Activated T-cell treated with anti-CD3 and anti-CD28 coated beads, Interleukin-2, amount 50 U/mL, for 4 hours (primary cell): ENCODE measurements at places on chromosomes 13 and 19.

- no peak for DNase-seq
Measured at GRCh38 chr13:44274771-44275205, 98.8 kb upstream of the SERP2 start.

DNA sequence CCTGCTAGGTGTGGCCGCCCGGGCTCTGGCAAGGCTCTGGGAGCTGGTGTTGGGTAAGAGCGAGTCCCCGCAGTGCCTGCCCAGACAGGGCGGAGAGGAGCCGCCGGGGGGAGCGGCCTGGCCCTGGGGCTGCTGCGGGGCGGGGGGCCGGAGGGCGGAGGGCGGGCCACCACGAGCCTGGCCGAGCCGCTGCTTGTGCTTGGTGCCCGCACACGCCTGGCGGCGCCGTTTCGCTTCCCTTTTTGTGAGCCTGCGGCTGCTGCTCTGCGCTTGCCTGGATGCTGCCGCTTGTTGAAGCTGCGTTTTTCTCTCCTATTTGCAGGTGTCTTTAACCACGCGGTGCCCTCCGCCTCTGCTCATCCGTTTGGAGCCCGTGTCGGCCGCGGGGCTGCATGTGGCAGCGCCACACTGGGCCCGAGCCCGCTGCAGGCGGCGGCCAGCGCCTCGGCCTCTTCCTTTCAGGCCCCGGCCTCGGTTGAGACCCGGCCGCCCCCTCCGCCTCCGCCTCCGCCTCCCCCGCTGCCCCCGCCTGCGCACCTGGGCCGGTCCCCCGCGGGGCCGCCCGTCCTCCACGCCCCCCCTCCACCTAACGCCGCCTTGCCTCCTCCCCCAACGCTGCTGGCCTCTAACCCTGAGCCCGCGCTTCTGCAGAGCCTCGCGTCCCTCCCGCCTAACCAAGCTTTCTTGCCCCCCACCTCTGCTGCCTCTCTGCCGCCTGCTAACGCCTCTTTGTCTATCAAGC lies 8.5 kb downstream of the PLEKHJ1 start:
- DNase-seq, result no peak

DNA sequence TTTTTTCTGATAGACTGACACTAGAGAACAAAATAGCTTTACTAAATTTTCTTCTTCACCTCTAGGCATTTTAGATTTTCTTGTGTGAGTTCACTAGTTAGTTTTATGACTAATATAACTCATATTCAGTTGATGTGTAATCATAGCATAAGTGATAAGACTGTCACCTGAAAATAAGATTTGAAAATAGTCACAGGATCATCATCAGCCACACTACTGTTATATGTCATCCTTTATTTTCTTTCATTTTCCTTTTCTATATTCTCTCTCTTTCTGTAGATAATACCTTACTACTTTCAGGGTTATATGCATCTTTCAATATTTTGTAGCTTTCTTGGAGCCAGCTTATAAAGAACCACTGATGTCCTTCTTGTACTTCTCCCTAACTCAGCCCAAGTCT lies 292.6 kb downstream of the TDRD3 start:
- DNase-seq, result no peak

DNA sequence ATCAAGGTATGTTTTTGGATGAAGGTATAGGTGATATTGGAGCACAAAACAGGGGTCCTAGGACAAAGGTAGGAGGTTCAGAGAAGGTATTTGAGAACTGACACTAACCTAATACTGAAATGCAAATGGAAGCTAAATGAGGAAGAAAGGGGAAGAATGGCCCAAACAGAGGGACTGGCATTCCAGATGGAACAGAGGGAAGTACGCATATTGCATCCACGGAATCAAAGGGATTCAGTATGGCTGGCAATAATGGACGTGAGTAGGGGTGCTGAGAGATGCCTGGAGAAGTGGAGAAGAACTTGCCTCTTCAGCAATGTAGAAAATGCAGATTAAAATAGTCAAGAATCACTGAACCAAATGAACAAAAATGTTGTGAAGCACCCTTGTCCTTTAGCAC lies 283.5 kb upstream of the DACH1 start:
- no peak for DNase-seq

DNA sequence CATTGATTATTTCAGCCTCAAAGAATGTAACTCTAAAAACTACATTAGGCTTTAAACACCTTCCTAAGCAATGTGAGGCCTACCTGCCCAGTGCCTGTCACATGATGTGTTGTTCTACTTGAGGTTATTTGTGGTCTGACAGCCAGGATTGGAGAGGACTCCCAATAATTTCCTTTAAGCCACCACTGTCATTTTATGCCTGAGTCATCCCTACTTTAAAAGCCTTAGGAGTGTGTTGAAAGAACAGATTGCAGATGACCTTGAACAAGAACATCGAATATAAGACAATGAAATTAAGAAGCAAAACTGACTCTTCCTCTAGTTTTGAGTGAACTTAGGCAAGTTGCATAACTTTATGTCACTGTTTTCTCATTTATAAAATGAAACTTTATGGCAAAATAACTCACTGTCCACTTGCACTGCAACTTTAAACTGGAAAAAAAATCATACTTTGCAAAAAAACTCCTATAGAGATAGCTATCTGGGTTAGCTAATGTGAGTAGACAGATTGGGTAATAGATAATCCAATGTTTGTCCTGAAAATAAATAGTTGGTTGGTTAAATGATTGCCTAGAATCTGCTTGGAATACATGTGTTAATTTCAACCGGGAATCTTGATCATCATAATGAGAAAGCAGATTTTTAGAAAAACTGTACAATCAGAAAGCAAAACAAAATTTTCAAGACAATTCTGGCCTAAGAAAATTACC lies 361.2 kb downstream of the SUCLA2 start:
- DNase-seq, result no peak

DNA sequence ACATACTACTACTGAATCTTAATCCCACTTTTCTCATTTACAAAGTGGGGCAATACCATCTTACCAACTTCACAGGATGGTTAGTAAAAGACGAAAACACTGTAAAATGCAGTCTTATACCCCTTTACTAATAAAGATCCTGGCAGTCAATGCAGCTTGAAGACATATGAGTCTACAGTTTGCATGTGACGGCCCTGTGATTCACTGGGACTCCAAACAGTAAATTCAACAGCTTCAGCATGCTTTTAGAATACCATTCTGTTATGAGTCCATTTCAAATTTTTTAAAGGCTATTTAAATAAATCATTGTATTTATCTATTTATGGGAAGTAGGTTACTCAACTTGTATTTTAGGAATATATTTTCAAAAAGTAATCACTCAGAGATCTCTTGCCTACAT lies 629.1 kb downstream of the LIG4 start:
- DNase-seq, result no peak

- no peak for DNase-seq
Measured at GRCh38 chr19:48967346-48968178, 2.5 kb downstream of the FTL start.

GRCh38 chr19:53880711-53881481 lies 1.1 kb upstream of the PRKCG start:
- DNase-seq, result no peak

DNA sequence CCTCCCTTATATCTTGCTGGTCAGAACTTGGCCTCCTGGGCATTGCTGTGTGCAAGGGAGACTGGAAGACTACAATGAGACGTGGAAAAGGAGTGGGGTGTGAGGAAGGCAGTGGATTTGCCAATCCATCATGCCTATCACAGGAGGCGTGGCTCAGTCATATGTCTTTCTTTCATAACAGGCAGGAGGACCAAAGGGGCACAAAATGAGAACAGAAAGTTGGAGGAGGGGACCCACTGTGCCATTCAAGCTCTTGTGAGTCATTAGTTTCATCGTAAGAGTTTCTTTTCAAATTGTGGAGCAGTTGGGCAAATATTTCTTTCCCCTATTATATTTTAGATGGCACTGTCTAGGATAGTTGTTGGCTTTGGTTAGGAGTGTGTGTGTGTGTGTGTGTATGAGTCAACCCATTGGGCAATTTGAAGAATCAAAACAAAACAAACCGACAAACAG lies 471.5 kb downstream of the TSHZ3 start:
- DNase-seq, result no peak

GRCh38 chr13:42548731-42549551 lies 25.0 kb upstream of the TNFSF11 start:
- DNase-seq, result no peak

DNA sequence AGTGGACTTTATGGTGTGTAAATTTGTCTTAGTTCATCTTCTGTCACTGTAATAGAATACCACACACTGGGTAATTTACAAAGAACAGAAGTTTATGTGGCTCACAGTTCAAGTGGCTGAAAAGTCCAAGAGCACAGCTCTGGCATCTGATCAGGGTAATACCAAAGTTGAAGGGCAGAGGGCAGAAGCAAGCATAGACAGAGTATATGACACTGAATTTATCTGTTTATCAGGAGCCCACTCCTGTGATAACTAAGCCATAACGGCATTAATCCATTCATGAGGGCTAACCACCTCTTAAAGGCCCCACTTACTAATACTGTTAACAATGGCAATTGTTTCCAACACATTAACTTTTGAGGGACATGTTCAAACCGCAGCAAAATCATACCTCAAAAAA lies 4.0 kb upstream of the RFXAP start:
- DNase-seq, result no peak

GRCh38 chr13:113864273-113864890 lies 506 bp upstream of the GAS6 start:
- DNase-seq, result no peak

GRCh38 chr13:33176526-33176925 lies 109.0 kb downstream of the STARD13 start:
- DNase-seq, result no peak

GRCh38 chr19:32550666-32551065 lies 30.3 kb upstream of the PDCD5 start:
- no peak for DNase-seq

- DNase-seq, result no peak
Measured at GRCh38 chr19:54191811-54192453, 824 bp downstream of the TSEN34 start.

- DNase-seq, result no peak
Measured at GRCh38 chr13:99065235-99066015, 87.6 kb upstream of the DOCK9 start.

DNA sequence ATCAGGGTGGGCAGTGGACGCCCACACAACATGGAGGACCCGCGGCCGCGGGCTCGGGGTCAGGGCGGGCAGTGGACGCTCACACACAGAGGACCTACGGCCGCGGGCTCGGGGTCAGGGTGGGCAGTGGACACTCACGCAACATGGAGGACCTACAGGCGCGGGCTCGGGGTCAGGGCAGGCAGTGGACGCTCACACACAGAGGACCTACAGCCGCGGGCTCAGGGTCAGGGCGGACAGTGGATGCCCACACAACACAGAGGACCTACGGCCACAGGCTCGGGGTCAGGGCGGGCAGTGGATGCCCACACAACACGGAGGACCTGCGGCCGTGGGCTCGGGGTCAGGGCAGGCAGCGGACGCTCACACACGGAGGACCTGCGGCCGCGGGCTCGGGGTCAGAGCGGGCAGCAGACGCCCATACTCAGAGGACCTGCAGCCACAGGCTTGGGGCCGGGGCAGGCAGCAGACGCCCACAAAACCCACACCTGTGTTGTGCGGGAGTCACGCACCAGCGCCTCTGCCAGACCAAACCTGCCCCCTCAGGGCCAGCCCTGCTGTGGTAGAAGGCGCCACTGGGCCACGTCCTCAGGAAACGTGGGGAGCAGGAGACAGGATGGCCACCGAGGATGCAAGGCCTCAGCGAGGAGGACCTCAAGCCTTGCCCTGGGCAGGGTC lies 27.6 kb upstream of the C13orf46 start:
- DNase-seq, result no peak

DNA sequence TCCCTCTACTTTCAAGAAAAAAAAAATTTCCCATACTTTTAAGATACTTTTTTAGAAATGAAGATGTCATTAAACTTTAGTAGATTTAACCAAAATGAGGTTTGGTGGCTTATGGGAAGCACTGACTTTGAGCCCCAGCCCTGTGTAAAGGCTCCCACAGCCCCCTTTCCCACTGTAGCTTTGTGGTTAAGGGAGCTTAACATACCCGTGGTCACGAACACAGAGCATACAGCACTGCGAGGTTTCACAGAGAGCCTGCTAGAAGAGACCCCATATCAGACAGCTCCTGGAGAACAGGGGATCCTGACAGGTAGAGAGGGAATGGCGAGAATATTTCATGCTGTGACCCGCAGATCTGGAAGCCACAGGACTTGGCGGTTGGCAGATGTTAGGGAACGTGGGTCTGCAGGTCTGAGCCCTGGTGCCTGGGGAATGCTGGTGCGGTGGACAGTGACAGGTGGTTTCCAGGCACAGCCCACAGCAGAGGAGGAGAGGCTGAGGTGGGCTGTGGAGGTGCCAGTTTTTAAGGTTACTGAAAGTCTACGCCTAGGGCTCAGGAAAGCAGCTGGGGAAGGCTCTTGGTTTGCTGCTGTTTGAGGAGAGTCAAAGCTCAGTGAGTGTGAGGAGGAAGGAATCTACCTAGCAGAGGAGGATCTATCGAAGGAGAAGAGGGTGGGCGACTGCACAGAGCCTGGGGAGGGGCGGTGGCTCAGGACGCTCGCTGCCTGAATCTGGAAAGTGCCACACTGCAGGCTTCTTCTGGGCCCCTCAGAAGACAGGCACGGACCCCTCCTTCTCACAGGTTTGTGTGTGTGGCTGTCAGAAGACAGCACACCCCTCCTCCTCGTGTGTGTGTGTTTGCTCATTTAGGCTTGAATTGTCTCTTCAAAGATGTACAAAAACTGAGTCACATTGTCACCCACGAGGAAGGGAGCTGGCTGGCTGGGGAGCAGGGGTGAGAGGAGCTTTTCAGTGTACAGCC lies 49.9 kb downstream of the SLC7A9 start:
- DNase-seq, result no peak

- no peak for DNase-seq
Measured at GRCh38 chr19:2308114-2308556, at the start of gene LINGO3. TSS of gene LINGO3 (minus strand) at chr19:2308154. CDS start at chr19:2291776, 16,378 bp downstream.

GRCh38 chr19:10712045-10712444 lies 5.8 kb upstream of the DNM2 start:
- DNase-seq, result no peak

- DNase-seq, result no peak
Measured at GRCh38 chr13:52749419-52749818, 9.8 kb upstream of the CNMD start.

DNA sequence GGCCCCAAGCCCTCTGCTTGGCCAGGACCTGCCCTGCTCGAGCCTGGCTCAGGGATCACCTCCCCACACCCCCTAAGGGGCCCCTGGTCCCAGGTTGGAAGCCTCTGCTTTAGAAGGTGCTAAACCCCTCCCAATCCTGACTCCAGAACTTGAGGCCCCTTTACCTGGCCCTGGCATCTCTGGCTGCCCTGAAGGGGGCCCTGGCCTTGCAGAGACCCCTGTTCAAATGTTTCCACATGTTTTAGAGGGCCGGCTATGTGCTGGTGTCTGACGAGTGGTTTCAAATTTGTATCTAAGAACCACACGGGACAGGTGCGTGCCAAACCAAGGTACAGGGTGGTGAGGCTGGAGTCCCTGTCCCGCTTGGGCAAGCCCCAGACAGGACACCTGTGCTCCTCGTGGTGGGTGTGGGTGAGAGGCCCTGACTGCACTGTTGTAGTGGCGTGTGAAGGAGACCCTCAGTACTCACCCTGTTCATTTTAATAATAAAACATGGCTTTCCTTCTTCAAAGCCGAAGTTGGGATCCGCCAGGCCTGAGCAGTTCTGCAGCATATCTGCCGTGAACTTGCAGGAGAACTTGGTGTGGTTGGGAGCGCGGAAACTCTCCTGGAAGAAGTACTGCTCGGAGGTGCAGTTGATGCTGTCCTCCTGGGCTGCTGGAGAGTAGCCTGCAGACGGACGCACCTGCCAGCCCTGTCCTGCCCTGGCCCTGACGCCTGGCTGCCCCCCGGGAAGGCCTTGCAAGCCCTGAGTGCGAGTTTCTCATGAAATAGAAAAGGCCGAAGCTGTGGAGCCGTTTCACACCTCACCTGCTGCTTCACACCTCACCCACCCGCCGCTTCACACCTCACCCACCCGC lies 5.4 kb downstream of the ATP4B start:
- no peak for DNase-seq

- DNase-seq, result no peak
Measured at GRCh38 chr13:73288596-73288995, 229.8 kb downstream of the KLF5 start.
